ENCODE measurements at places on chromosomes 2 and 18.

- DNase-seq = no peak
These were observed 144.2 kb downstream of the WDR7 start for GRCh38 chr18:56795381-56795780.

DNA sequence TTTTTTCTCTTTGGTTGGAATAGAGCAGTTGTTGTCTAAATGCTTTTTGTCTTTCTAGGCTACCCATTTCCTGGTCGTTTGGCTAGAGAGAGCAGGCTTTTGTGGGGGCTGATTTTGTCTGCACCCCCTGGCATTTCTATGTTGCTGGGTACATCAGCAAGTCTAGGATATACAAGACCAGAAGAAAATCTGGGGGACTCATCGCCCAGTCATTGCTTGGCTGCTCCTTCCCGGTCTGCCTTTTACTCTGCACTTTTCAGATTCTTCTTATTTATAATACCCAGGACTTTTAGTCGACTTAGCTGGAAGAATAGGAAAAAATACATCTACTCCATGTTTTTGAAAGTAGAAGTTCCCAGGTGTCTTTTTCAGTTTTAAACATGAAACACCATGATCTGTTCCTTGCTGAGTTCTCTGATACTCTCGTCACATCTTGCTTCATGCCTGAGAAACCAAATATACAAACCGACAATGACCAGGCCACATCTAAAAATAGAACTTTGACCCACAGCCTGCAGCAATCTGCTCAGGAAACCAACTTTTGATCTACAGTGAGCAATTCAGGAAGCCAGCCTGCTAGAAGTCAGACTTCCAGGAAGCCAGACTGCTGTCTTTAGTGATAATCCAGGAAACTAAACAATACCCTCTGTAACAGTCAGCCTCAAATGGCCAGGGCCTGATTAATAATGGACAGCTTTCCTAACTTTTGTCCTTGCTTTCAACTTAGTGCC is 163.8 kb upstream of the MEX3C start:
- no peak for DNase-seq

GRCh38 chr2:120228503-120228902 is 5.3 kb upstream of the TMEM185B start:
- no peak for DNase-seq

- DNase-seq = no peak
These were observed 1.5 kb downstream of the GDF7 start for GRCh38 chr2:20668451-20668850.

GRCh38 chr2:189221811-189222467 is 42.4 kb upstream of the COL5A2 start:
- DNase-seq = no peak

DNA sequence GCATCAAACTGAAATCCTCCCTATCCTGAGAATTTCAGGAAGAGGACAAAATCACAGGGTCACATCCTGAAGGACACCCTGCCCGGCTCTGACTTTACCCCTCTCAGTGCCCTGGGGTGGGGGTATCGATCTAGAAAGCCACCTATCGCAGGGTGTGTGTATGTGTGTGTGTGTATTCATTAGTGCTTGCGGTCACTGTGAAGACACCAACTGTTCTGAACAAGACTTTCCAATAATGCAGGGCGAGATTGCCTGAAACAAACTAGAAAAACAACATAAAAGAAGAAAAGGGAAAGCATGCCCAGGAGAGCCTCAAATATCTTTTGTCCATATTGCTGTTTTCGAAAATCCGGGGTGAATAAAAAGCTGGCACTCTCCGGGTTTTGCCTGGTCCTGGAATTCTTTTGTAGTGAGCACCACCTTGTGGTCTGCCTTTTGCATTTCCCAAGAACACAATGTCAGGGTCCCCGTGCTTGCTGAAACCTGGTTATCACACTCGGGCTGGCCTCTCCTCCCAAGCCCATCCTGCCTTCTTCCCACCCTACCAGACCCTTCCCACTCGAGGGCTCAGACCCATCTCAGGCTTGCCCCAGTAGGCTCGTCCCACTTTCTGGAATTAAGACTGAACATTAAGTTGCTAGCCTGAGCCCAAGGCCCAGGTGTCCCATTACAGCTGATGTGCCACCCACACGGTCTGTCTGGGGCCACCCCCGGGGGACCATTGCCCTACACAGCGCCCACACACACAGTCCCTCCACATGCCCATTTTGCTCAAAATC is 25.0 kb upstream of the COPS8 start:
- DNase-seq = no peak

DNA sequence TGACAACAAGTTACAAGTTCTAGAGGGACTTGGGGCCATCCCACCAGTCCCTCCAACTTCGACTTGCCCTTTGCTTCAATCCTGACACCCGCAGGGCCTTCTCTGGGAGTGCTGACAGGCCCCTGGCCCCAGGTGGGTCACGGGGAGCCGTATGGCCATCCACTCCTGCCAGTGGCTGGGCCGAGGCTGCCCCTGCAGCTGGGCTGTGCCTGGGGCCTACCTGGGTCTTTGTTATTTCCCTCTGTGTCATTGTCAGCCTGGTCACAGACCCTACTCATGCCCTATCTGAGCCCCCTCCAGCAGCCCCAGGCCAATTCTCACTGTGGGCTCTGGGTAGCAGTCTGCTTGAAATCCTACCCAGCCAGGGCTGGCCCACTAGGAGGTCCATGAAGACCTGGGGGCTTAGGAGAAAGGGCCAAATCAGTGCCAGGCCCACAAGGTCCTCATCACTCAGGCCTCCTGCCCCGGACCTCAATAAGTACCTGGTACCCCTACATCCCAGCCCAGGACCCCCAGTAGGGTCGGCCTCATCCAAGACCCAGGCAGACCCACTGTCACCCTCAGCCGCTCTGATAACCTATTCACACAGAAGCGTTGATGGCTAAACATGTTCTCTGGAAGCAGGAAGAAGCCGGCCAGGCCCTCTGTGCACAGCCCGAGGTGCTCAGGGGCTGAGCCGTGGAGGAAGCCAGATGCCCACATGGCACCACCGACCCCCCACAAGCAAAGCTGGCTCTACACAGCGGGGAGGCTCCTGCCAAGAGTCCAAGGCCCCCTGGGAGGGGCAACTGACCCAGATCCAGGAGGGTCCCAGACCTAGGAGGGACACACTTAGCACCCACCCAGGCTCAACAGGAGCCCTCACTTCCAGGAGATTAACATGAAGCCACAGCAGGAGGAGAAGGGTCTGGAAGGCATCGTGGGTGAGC is 57.7 kb downstream of the BIN1 start:
- no peak for DNase-seq

GRCh38 chr2:9003616-9004337 is at the start of gene MBOAT2:
TSS of gene MBOAT2 (minus strand) at chr2:9003684. CDS start at chr2:9003614, 70 bp downstream.
- DNase-seq = peak; percentile 30

DNA sequence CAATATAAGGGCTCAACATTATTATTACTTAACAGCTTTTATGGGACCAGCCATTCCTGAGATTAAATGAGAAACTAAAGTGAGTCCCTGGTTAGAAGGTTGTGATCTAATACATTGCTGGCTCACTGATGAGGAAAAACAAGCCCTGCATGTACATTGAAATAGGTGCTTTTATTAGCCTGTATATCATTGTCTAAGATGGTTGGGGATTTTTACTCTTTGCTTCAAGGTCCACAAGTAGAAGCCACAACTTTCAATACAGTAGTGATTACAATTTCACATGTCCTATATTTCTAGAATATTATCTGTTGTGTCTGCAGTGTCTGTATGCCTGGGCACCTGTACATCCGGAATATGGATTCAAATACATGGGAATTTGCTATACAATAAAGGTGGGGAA is 104.1 kb upstream of the FZD5 start:
- no peak for DNase-seq

- no peak for DNase-seq
These were observed 14.3 kb downstream of the PAX3 start for GRCh38 chr2:222284466-222284865.

GRCh38 chr2:231780123-231780908 is 766 bp downstream of the PDE6D start:
- no peak for DNase-seq

GRCh38 chr2:61702088-61702467 is 151.8 kb downstream of the FAM161A start:
- no peak for DNase-seq

- DNase-seq = no peak
These were observed 240.3 kb upstream of the HS6ST1 start for GRCh38 chr2:128558895-128559532.

DNA sequence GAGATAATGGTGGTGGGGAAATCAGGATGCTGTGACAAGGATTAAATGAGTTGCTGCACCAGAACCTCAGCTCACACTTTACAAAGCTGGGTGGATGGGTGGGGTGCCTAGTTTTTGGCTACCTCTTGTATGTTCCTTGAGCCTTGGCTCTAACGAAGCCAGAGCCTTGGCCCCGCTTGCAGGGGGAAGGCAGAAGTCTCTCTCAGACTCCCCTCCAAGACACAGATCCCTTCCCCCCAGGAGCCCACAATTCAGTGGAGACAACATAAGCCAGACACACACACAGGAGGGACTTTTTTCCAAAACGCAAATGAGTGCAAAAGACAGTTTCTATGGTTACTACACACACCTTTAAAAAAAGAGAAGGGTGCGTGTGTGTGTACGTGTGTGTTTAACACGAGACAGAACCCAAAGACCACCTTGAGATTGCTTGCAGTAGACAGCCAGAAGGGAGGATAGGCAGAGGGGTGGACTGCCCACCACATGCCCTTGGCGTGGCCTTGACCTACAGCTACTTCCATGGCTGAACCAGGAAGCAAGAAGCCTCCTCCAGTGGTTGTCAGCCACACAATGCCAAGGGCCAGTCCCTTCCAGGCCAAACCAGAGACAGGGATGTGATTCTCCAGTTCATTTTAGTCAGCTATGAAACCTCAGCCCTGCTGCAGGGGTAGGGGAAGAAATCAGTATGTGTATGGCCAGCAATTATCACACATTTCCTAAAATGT is 70.3 kb downstream of the BCL2L11 start:
- DNase-seq = no peak

GRCh38 chr2:101440127-101440738 is 34.7 kb downstream of the RFX8 start:
- no peak for DNase-seq

DNA sequence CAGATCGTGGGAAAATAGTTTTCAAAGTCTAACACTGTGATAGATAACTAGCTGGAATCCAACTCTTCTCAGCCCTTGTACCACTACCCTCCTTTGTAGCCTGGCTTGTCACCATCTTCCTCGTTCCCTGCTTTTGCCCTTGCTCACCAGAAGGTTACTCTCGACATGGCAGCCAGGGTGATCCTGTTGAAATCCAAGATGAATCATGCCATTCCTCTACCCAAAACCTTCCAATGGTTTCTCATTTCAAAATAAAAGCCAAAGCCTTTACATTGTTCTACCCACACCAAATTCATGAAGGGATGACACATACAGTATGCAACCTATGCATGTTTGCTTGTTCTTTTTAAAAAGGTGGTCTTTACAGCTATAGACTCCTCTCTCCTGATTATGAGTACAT is 45.7 kb downstream of the STAT4 start:
- no peak for DNase-seq
